ENCODE measurements at places on chromosomes 5 and 9.

- DNase-seq, result no peak
These were observed 298.2 kb upstream of the RFX3 start for GRCh38 chr9:3823842-3824475.

DNA sequence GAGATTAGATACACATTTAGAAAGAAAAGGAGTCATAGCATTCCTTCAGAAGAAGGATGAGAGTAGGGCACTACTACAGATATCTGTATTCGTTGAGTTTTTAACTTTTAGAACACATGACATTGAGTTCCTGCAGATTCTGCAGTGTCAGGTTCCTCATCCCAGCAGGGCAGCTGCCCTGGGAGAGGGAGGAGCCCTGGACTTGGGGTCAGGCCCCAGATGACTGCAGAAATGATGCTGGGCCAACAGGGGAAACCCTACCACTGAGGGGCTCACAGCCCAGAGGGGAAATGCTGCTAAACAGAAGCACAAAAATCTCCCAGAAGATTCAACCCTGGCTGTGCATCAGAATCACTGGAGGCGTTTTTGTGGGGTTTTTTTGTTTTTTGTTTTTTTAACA, 68.9 kb upstream of the TAF1L start:
- DNase-seq, result no peak

DNA sequence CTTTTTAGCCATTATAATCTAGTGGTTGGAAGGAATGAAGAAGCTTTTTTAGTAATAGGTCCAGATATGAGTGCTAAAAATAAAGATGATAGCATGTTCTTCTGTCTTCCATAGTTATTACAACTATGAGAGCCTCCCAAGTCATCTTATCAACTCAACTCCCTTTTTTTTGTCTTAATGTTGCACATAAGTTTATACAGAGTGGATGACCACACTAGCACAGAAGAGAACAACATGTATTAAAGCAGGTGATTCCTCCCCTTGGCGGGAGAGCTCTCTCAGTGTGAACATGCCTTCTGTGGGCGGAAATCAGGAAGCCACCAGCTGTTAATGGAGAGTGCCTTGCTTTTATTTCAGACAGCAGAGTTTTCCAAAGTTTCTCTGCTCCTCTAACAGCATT, 40.1 kb upstream of the STX17 start:
- DNase-seq, result peak; percentile 2

- DNase-seq, result no peak
These were observed 314.3 kb upstream of the CHD1 start for GRCh38 chr5:99243111-99243510.

- DNase-seq, result no peak
These were observed 2.9 kb upstream of the LCP2 start for GRCh38 chr5:170300361-170301013.

GRCh38 chr5:140109759-140110645, 3.9 kb upstream of the PURA start:
- DNase-seq, result no peak

GRCh38 chr5:113548396-113548795, 34.9 kb downstream of the YTHDC2 start:
- DNase-seq, result no peak

GRCh38 chr5:131994533-131995226, 16.8 kb downstream of the ACSL6 start:
- DNase-seq, result no peak

- no peak for DNase-seq
These were observed 111.3 kb upstream of the NR5A1 start for GRCh38 chr9:124618476-124618875.

DNA sequence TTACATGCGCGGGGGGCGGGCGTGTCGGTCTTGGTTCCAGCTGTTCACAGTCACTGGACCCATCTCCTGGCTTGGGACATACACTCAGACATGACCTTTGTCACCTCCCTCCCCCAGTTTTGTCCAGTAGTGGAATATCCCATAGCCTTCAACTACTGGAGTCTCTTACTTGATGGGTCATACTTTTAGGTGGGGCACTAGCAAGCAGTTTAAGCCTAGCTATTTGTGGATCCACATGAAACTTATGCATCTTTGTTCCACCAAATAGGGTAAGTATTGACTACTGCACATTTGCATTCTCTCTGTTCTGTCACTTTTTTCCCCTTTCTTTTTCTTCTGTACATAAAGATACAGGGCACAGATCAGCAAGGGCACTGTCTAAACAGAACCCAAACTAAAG, 15.4 kb upstream of the MAMDC2 start:
- DNase-seq, result no peak

- DNase-seq, result no peak
These were observed 4.5 kb downstream of the ELAVL2 start for GRCh38 chr9:23821375-23822181.

DNA sequence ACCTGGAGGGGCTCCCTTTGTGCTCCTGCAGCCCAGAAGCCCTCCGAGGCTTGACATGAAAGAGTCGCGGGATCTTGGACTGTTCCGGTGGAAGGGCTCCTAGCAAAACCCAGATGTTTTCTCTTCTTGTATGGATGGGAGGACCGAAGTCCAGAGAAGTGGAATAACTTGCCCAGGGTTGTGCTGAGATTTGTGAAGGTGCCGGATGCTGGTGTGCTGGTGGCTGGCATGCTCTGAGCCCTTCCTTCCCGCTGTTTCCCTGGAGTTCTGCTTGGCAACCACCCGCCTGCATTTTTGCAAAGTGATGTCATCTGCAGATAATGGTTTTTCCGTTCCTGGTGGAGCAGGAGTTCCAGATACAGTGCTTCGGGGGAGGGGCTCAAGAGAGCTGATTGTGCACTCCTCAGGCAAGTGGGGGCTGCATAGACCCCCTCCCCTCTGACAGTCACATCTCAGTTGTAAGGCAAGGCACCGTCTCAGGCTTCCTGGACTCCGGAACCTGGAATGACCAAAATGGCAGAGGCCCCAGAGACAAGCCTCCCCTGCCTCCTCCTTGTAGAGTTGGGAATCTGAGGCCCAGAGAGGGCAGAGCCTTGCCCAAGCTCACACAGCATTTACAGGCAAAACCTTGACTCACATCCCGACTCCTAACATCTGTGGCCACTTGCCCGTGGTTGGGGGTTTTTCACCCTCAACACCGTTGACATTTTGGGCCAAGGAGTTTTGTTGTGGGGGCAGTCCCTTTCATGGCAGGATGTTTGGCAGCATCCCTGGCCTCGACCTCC, 157.0 kb downstream of the RGS3 start:
- DNase-seq, result peak; percentile 17

GRCh38 chr5:59188419-59189225, 605.7 kb downstream of the RAB3C start:
- DNase-seq, result peak; percentile 19

GRCh38 chr9:73515216-73515615, 363.6 kb downstream of the ANXA1 start:
- no peak for DNase-seq

- DNase-seq, result no peak
These were observed 224.7 kb downstream of the NFIB start for GRCh38 chr9:14089051-14089803.

- DNase-seq, result no peak
These were observed 131.9 kb downstream of the MAST4 start for GRCh38 chr5:66728049-66728448.

- no peak for DNase-seq
These were observed 47.5 kb downstream of the SAXO1 start for GRCh38 chr9:18985464-18985951.

DNA sequence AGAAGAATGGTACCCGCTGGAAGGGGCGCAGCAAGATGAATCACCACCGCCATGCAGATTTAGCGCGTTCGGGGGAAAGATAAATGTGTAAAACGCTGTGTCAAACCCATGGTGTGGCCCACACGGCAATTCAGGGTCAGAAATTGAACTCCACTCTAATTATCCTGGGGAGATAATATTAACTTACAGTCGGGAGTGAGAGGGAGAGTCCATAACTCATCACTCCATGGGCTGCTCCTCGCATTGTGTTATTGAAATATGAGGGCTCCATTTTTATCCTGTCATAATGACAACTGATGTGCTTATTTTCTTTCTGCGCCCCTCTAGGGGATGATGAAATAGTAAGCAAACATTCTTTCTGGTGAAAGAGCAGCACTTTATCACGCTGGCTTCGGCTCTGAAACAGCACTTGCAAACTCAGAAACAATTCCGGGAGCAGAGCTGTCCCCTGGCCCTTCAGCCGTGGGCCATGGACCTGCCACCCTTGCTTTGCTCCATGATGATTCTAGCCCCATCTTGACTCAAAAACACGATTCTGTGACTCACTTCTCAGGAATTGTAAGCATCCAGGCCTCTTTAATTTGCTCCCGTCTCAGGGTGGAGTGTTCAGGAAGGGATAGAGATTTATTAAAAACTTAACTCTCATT, 431.6 kb downstream of the IRX1 start:
- DNase-seq, result no peak

DNA sequence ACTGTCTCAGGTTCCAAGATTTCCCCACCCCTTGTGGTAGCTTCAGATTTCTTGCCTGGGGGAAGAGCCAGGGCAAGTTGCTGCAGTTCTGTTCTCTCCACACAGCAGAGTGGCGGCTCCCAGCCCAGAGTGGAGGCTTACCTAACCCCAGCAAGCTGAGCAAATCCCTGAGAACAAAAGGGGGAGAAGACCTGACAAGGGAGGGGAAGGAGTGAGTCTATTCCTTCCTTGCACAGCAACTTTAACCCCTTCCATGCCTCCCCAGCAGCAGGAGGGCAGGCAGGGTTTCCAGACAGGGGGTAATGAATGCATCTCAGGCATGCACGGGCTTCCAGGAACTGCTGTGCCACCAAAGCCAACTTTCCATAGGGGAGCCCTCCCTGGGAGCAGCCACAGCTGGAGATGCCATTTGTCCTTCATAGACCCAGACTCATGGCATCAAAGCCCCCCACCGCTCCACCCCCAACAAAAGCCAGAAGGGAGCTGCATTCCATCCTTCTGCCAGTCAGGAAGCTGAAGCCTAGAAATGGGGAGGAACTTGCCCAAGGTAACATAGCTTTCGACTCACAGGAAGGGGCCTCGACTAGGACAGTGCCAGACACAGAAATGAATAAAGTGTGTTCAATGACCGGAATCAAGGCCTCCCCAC, 28.8 kb upstream of the FAT2 start:
- DNase-seq, result no peak

- DNase-seq, result no peak
These were observed 210.0 kb downstream of the HINT1 start for GRCh38 chr5:130955041-130955440.

- no peak for DNase-seq
These were observed 386.8 kb downstream of the FGF10 start for GRCh38 chr5:44002381-44002901.

DNA sequence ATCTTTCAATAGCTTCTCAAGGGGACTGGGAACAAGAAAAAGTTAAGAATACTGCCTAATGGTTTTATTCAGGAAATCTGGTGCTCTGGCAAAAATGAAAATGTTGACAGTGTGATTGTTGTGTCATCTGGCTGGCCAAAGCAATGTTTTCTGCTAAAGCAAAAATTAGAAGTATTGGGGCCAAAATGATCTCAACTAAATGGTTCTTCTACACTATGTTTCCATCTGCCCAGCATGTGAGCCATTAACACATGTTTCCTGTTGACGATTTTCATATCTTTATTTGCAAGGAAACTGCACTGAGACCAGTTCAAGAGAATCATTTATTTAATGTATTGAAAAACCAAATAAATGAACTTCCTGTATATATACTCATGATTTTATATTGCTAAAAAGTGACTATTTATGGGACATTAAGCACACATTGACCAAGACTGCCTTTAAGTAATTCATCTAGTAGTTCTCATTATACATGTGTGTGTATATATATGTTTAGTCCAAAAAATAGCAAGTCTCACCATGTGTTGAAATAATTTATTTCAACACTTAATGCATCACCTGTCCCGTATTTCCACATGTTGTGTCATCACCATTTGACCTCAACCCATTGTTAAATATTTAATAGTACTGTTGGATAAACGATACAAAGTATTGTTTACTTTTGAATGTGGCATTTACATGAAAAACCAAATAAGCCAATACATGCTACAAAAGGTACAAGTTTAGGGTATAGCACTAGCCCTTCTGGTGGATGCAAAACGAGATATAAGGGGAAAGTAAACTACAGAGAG, 7.5 kb upstream of the FST start:
- DNase-seq, result no peak

DNA sequence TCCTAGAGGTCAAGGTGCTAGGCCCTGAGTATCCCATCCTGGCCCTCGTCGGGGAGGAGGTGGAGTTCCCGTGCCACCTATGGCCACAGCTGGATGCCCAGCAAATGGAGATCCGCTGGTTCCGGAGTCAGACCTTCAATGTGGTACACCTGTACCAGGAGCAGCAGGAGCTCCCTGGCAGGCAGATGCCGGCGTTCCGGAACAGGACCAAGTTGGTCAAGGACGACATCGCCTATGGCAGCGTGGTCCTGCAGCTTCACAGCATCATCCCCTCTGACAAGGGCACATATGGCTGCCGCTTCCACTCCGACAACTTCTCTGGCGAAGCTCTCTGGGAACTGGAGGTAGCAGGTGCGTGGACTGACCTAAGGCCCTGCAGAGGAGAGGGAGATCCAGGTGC, 7.9 kb downstream of the BTNL9 start:
- DNase-seq, result no peak

DNA sequence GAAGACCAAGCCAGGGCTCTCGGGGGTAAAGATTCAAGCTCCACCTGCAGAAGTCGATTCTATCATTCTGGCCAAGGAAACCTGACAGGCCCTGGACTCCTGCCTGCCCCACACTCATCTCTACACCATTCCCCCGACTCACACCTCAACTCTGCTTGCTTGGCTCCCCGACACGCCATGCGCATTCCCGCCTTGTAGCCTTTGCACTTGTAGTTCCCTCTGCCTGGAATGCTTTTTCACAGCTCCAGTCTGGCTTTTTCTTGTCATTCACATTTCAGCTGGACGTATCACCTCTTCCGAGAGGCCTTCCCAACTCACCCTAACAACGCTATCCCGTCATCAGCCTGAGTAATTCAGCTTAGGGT, 28.7 kb upstream of the HAND1 start:
- DNase-seq, result no peak

GRCh38 chr9:112599732-112600131, 113.1 kb downstream of the KIAA1958 start:
- DNase-seq, result no peak

DNA sequence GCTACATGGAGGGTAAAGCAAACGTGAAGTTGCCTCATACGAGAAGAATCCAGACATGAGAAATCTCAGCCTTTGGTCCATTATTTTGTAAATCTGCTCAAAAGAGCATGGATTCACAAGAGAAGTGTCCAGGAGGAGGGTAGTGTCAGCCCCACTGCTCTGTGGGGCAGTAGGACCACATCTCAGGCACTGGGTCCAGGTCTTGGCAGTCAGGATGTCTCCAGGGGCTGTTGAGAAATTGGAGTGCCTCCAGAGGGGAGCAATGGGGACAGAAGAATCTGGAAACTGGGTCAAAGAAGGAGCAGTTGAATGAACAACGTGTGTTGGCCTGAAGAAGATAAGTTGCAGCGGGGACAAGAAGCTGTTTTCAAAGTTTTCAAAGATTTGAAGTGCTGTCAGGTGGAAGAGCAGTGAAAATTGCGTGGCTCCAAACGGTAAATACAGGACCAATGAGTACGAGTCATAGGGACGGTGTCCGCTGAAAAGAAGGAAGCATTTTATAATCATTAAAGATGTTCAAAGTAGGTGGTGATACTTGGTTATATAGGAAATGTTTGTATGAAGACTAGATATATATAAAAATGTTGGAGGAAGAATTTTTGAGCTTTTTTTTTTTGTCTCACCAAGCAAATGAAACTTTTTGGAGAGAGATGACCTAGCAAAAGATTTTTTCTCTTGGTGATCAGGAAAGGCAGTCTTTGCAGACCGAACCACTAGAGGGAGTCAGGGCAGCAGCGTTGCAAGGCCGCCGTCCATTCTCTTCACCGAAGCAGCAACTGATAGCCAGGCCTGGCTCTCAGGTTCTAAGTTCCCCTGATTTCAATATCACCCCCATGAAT, 57.1 kb upstream of the ZBED3 start:
- peak; percentile 69 for DNase-seq

- no peak for DNase-seq
These were observed 36.2 kb upstream of the ZNF366 start for GRCh38 chr5:72543365-72543764.

Measured in amygdala (tissue), 56 donors.